ENCODE measurements at places on chromosomes 13 and 19. TPM values are rescaled to one million over a fixed set of nuclear protein-coding genes. Genes with fewer than 3 reads are reported as not detected.

DNA sequence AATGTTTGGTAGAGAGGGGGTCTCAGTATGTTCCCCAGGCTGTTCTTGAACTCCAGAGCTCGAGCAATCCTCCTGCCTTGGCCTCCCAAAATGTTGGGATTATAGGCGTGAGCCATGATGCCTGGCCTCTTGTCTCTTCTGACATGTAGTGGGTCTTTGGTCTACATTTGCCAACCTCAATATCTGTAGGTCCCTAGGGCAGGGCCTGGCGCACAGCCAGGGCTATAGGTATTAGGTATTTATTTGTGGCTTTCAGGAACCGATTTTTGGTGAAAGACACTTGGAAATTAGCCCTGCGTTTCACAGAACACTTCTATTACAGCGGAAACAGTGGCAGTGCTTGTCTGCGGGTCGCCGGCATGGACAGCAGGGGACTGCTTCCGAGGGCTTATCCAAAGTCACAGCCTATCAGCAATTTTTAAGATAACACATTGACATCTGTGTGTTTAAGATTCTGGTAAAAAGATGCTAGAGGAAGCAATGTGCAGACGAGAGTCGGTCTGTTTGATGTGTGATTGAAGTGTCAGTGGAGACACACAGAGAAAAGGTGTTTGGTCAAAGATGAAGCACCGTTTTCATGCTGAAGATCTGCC lies 14.5 kb downstream of the ZNF536 start:
- H3K4me1 ChIP-seq = no peaks in the 10 kb centered on the region
- H3K36me3 ChIP-seq = no peaks in the 10 kb centered on the region
- no peak overlapping the region for H3K27ac ChIP-seq
- no peak for DNase-seq

DNA sequence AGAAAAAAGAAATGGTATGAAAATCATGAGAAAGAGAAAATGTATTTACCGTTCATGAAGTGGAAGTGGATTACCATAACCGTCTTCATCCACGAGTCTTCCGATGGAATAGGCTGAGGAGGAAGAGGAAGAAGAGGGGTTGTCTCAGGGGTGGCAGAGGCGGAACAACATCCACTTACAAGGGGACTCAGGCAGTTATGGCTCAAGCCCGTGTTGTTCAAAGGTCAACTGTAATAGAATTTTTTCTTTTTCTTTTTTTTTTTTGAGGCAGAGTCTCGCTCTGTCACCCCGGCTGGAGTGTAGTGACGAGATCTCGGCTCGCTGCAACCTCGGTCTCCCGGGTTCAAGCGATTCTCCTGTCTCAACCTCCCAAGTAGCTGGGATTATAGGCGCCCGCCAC lies 16.9 kb upstream of the ADGRL1 start:
- H3K4me3 ChIP-seq = no peak overlapping the region
- H3K27ac ChIP-seq = no peak overlapping the region
- no peaks in the 10 kb centered on the region for H3K4me1 ChIP-seq
- H3K27me3 ChIP-seq = no peaks in the 10 kb centered on the region
- no peak for DNase-seq

DNA sequence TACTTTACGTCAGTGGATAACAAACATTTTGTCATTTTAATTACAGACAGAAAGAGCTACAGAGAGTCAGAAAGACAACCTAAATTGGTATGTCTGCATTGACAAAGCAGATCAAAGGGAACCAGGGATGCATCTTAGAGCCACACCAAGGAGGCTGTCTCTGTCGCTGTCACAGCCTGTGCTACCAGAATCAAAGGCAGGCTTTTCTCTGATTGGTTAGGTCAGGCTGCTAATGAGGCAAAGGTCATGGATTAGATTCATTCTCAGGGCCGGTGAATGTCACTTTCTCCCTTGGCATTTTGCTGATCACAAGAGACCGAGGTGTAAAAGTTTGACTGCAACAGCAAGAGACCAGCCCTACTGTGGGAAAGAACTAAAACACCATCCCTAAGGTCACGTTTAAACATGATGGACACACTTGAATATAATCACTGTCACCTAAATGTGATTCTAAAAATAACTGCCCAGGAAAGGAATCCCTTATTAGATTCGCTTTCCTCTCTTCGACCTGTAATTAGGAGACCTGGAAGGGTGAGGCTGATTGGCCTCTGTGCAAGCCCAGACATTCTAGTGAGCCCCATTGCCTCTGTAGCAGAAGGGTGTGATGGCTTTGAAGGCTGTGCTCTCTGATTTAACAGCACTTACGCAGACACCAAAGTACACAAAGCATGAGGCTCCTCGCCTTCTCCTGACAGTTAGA lies 314.4 kb upstream of the NBEA start:
- H3K36me3 ChIP-seq = no peaks in the 10 kb centered on the region
- H3K4me1 ChIP-seq = no peaks in the 10 kb centered on the region
- DNase-seq = no peak
- H3K27me3 ChIP-seq = no peaks in the 10 kb centered on the region

GRCh38 chr13:43555667-43556066 lies 231.1 kb downstream of the ENOX1 start:
- H3K4me3 ChIP-seq = no peak overlapping the region
- DNase-seq = no peak
- no peak overlapping the region for H3K27ac ChIP-seq

DNA sequence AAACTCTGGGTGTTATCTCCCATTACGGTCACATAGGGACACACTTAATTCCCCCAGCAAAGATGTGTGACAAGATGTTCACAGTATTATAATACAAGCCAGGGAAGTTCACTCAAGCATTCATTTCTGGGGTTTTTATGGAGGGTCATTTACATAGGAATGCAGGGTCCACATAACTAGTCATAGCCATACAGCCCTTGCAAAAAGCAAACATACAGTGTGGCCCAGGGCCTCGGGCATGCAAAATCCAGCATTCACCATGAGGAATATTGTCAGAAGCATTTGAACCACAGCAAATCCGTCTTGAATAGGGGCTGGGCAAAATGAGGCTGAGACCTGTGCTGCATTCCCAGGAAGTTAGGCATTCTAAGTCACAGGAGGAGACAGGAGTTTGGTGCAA lies 13.0 kb upstream of the ZNF460 start:
- H3K27me3 ChIP-seq = no peaks in the 10 kb centered on the region
- H3K27ac ChIP-seq = no peak overlapping the region
- DNase-seq = no peak
- H3K36me3 ChIP-seq = no peaks in the 10 kb centered on the region
- no peak overlapping the region for H3K4me3 ChIP-seq
- no peaks in the 10 kb centered on the region for H3K4me1 ChIP-seq

PGLYRP2 gene
- 0.14 TPM for polyA plus RNA-seq

DNA sequence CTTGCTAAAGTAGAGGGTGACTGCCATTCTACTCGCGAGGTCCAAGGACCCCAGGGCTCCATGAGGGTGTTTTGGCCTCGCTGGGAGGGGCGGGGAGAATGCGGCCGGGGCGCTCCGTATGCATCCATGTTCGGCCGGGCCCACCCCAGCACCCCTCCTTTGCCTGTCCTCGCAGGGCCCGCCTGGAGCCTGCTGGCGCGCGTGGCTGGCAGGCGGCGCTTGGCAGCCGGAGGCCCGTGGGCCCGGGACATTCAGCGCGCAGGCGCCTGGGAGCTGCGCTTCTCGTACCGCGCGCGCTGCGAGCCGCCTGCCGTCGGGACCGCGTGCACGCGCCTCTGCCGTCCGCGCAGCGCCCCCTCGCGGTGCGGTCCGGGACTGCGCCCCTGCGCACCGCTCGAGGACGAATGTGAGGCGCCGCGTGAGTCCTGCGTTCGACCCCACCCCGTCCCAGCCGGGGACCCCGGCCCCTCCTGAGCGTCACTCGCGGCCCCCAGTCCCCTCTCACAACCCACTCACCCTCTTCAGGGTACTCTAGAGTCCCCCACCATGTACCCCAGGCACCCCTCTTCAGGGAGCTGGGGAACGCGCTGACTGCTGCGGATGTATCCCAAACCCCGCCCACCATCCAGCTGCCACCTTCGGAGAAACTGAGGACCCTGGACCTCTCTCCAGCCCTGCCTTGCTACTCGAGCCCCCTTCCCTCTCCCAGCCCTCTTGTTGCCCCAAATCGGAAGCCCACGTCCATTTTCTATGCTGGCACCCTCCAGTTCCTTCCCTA lies 4.1 kb downstream of the DLL3 start:
- H3K36me3 ChIP-seq = no peaks in the 10 kb centered on the region
- H3K27me3 ChIP-seq = peaks cover 57% of the 10 kb centered on the region
- no peak for DNase-seq

GRCh38 chr13:105634059-105634458 lies 901.4 kb downstream of the EFNB2 start:
- no peak overlapping the region for H3K4me3 ChIP-seq
- H3K27me3 ChIP-seq = no peaks in the 10 kb centered on the region
- H3K4me1 ChIP-seq = no peaks in the 10 kb centered on the region
- DNase-seq = no peak
- H3K27ac ChIP-seq = no peak overlapping the region

DNA sequence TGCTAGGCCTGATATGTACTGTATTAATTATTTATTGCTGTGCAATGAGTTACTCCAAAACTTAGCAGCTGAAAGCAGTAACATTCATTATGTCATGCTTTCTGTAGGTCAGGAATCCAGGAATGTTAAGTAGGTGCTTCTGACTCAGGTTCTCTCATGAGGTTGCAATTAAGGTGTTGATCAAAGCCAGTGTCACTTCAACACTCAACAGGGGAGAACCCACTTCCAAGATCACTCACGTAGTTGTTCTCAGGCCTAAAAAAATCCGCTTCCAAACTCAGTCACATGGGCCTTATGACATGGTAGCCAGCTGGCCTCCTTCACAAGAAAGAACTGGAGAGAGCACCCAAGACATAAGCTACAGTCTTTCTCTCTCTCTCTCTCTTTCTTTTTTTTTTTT lies 211.1 kb upstream of the NBEA start:
- no peak overlapping the region for H3K4me3 ChIP-seq
- H3K36me3 ChIP-seq = no peaks in the 10 kb centered on the region
- H3K27me3 ChIP-seq = no peaks in the 10 kb centered on the region
- DNase-seq = no peak
- H3K27ac ChIP-seq = no peak overlapping the region
- no peaks in the 10 kb centered on the region for H3K4me1 ChIP-seq

IZUMO1 gene
- polyA plus RNA-seq = 0.18 TPM

ZNF90 gene
- 3.6 TPM for polyA plus RNA-seq

DNA sequence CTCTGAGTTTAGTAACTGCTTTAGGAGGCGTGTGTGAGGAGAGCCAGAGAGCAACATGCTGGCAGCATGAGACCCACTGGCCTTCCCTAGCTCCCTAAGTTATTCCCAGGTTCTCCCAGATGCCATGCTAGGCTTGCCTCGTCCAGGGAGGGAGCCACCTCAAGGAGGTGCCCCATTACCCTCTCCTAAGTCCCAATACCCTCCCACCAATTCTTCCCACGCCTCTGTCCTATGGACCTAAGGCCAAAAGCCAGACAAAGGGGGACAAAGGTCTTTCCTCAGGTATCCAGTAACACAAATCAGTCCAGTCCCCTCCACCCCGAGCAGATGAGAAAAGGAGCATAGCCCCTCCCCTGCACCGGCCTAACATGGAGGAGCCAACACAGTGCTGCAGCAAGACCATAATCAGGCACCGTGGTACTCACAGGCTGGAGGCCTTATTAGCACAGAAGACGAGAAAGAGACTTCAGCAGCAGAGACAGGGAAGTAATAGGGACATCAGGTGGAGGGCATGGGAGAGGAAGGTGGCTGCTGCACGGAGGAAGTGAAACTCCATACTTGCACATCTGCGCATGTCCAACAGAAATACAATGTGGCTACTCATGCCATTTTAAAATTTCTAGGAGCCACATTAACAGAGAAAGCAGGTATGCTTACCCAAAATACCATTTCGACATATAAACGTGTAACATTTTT lies 46.3 kb downstream of the BRD4 start:
- no peak for DNase-seq
- peaks cover 59% of the 10 kb centered on the region for H3K4me1 ChIP-seq
- H3K27me3 ChIP-seq = no peaks in the 10 kb centered on the region
- H3K27ac ChIP-seq = no peak overlapping the region
- no peak overlapping the region for H3K4me3 ChIP-seq

- no peak overlapping the region for H3K27ac ChIP-seq
- H3K4me3 ChIP-seq = no peak overlapping the region
- no peaks in the 10 kb centered on the region for H3K36me3 ChIP-seq
These were observed 5.5 kb upstream of the GALP start for GRCh38 chr19:56170261-56170660.

ZIC2 gene
- 0.30 TPM for polyA plus RNA-seq

WDFY2 gene
- 7.4 TPM for polyA plus RNA-seq

- H3K27ac ChIP-seq = no peak overlapping the region
- H3K4me3 ChIP-seq = no peak overlapping the region
- peaks cover 96% of the 10 kb centered on the region for H3K36me3 ChIP-seq
- DNase-seq = no peak
These were observed 32.1 kb downstream of the CERS1 start for GRCh38 chr19:18863843-18864362.

DNA sequence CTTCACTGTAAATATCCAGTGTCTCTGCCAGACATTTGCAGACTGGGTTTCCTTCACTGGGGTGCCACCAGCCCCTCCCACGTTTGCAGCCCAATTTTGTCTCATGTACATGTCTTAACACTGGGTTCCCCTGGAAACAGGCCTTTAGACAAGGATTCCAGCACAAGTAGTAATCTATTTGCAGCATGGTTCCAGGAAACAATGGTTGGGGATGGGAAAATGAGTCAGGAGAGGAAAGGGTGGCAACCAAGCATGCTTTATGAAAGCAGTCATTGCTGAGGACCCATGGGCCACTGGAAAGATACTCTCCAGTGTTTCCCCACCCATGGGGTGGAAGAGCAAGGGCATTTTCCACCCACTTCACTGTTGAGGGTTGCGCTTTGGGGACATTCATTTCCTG lies 53.6 kb upstream of the FARP1 start:
- H3K36me3 ChIP-seq = no peaks in the 10 kb centered on the region
- no peaks in the 10 kb centered on the region for H3K4me1 ChIP-seq
- H3K27me3 ChIP-seq = no peaks in the 10 kb centered on the region

PSG1 gene
- 0.09 TPM for polyA plus RNA-seq

DNA sequence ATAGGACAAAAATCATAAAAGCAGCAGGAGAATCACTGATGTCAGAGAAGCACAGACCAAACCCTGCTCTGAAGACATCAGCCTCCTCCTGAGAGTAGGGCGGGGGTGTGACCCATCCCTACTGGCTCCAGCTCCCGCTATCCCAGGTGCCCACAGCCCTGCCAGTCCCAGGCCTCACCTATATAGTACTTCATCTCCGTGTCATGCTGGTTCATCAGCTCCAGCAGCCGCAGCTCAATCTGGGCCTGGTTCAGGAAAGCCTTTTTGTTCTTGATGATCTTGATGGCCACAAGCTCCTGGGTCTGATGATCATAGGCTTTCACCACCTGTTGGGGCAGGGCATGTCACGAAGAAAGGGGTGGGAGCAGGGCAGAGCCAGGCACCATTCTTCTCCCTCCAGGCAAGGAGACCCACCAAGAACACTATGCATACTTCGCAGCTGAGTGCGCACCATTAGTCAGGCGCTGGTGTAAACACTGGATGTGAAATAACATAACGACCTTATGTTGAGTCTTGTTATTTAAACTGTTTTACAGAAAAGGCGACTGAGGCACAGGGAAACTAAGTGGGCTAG lies 4.2 kb downstream of the DYRK1B start:
- H3K27ac ChIP-seq = no peak overlapping the region
- DNase-seq = no peak
- peaks cover 27% of the 10 kb centered on the region for H3K4me1 ChIP-seq
- peaks cover 65% of the 10 kb centered on the region for H3K36me3 ChIP-seq

Data from thymus (tissue), 14 donors.